T-helper 9 cell (primary cell): ENCODE measurements at places on chromosomes 6 and 20.

GRCh38 chr6:27667657-27668441 is 194.9 kb upstream of the ZNF184 start:
- no peak for DNase-seq

GRCh38 chr20:47825011-47825762 is 39.9 kb upstream of the SULF2 start:
- no peak for DNase-seq

DNA sequence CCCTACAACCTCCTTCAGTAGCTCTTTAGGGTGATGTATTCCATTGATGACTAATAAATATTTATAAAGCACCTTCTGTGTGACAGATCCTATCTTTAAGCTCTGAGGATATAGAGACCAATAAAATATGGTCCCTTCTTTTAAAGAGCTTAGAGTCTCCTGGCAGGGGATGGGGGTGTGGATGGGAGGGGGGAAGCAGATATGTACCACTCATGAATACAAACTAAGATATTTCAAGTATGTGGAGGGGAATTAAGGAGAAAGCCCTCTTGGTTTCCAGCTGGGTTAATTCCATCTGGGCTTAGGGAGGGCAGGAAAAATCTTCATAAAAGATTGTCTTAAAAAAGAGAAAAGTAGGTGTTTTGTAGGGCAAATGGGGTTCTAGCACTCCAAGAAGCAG is 21.6 kb upstream of the FBXO9 start:
- DNase-seq = no peak

- DNase-seq = no peak
Observed at GRCh38 chr6:150088481-150089154, 19.7 kb upstream of the ULBP3 start.

DNA sequence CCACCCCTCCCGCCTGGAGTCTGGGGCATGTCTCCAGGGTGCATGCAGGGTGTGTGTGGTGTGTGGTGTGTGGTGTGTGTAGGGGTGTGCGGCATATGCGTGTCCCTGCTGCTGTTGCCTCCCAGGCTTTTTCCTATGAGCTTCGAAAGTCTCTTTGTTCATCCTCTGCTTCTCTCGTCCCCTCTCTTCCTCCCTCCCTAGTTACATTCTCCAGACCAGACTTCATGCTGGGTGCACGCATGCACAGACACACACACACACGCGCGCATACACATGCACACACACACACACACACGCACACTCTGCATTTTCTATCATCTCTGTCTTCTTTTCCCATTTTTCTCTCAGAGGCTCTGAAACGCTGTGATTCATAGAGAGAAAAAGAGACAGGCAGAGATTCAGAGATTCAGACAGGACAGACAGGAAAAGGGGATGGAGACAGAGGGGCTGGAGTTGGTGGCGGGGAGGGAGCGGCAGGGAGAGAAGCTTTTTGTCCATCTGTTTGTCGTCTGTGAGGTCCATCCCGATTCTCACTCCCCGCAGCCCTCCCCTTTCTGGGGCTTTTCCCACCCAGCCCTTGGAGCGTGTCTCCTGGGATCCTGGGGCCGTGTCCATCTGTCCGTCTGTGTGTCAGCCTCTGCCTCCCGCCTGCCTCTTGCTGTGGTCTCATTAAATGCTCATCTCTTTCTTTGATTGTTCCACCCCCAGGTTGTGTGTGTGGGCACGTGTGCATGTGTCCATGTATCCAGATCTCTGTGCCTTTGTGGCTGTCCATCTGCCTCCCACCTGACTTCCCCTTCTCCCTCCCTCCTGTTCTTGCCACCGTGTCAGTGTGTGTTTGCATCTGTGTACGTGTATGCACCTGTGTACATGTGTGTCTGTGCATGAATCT is 62.6 kb downstream of the SRC start:
- no peak for DNase-seq

DNA sequence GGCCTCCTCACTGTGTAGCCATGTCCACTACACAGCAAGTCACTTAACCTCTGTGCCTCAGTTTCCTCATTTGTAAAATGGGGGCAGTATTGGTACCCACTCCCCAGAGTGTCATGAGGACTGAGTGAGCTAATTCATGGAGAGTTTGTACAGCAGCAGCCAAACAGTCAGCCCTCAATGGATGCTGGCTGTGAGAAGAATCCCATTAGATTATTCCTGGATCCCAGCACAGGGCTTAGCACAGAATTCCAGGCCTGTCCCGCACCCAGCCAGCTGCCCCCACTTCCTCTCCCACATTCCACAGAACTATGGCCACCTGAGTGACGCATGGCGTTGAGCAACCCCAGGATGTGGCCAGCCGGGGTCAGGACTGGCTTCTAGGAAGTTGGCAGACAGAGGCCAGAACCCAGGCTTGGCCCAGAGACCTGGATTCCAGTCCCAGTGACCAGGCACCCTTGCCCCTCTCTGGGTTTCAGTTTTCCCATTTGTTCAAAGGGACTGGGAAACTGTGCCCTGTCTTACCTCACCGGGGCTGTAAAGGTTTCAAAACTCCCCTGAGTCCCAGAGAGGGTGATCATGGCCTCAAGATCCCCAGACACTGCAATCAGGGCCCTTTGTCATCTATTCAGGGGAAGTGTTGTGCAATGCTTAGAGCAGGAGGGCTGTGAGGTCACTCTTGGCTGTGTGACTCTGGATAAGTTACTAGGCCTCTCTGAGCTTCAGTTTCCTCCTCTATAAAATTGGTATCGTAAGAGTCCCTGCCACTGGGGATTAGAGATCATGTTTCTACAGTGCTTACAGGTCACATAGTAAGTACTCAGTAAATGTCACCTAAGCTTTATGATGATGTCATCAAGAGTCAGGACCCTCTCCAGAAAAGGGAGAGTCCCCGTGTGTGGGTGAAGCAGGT is 3.0 kb upstream of the TGM2 start:
- DNase-seq = no peak

DNA sequence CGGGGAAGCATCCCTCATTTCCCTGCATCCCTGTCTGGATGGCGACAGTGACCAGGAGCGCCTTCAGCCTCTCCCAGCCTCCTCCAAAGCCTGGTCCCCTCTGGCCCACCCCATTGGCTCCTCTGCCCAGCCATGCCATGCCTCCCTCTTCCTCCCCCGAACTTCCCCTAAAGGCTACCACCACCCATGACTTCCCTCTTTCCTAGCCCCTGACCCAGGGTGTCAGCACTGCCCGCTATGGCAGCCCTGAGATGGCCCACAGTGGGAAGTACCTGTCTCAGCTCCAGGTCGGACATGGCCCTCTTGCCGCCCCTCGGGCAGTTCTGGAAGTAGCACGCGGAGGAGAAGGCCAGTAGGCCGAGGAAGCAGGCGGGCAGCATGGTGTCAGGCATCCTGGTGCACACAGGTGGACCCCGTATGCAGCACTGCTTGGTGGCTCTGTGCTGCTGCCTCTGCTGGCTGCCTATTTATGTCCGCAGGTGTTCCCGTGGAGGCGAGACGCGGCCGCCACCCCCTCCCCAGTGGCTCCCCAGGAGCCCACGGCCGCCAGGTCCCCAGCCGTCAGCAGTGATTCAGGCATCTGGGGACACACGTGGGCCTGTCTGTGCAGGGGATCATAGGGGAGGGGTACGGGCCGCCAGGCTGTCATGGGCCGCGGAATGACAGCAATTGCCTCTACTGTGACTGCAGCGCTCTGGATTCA is at the start of gene AVP:
Gene AVP (minus strand): TSS at position 442 of the 703 bp plus-strand sequence. CDS start 50 bp downstream, at position 392.
- no peak for DNase-seq

GRCh38 chr6:2114100-2114499 is 131.3 kb downstream of the GMDS start:
- no peak for DNase-seq

GRCh38 chr20:52494244-52494643 is 302.7 kb upstream of the ZFP64 start:
- no peak for DNase-seq

DNA sequence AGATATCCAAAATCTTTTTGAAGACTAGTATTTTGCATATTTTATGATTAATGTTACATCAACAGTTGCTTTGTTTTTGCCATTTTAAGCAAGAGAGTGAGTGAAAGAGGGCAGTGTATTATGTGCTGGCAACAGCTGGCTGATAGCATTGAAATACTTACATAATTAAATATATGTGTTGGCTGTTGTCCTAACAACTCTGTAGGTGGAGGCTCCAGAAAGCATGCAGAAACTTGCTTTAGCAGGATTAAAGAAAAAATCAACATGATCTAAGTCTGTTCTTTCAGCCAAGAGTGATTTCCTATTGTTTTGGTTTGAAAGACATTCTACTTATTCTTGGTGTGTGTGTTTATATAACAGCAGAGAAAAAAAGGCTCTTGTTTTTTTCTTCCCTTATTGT is 127.5 kb downstream of the CDKAL1 start:
- no peak for DNase-seq

- no peak for DNase-seq
Observed at GRCh38 chr6:113329942-113330635, 527.1 kb upstream of the MARCKS start.

DNA sequence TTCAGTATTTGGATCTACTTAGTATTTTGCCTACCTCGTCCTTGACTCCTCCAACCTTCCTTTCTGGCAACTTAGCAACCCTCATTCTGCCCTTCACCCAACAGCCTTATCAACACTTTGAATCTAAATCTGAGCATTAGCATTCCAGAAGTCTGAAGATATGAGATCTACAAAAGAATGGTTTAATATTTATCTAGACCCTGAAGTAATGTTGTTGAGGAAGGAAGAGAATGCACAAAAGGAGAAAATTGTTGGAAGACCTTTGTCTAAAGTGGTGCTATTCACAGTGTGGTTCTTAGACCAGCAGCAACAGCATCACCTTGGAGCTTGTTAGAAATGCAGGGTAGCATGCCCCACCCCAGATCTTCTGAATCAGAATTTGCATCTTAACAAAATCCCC is 198.2 kb upstream of the PLCB4 start:
- no peak for DNase-seq

GRCh38 chr6:35238843-35239289 is 20.7 kb upstream of the ZNF76 start:
- no peak for DNase-seq

GRCh38 chr20:53162251-53162835 is 190.2 kb downstream of the TSHZ2 start:
- DNase-seq = no peak

- no peak for DNase-seq
Observed at GRCh38 chr20:52309181-52309580, 117.6 kb upstream of the ZFP64 start.

GRCh38 chr6:156280065-156280464 is 497.1 kb upstream of the ARID1B start:
- no peak for DNase-seq

- DNase-seq = no peak
Observed at GRCh38 chr6:15267221-15267620, 21.4 kb downstream of the JARID2 start.

DNA sequence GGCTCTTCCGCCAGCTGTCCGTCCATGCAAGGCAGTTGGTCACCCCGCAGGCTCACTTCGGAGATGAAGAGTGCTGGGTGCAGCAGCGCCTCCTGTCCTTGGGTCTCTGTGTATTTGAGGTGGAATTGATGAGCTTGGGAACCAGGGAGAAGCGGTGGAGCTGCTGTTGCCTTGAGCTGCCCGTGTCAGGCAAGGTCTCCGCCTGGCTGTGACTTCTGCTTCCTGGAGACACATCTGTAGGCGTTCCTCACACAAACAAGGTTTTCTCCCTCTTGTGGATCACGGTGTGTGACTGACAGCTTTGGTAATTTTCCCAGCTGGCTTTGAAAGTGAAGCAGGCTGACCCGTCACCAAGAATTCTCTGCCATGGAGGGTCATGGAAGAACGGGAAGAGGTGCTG is 2.5 kb upstream of the SLC17A9 start:
- no peak for DNase-seq

DNA sequence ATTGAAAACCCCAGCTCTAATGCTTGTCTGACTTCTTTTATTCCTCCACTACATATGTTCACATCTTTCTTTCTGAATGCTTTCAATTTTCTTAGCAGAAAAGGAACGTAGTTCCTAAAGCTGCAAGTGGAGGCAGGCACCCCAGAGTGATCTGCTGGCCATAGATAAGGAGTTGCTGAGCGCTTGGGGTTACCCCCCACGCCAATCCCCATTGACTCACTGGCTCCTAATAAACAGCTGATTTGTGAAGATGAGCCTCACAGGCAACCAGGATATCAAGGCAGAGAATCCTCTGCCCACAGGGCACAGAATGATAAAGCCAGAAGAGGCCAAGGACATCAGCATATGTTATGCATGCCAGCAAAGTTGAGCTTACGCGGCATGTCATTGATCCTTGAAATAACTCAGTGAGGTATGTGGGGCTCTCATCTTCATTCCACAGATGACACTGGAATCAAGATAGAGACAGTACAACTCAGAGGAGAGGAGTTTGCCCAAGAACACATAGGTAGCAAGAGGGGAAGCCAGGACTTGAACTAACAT is 129.1 kb upstream of the PTPRT start:
- DNase-seq = no peak

GRCh38 chr6:163147994-163148393 is 266.5 kb upstream of the QKI start:
- no peak for DNase-seq

GRCh38 chr6:122202576-122203137 is 196.8 kb upstream of the HSF2 start:
- no peak for DNase-seq

DNA sequence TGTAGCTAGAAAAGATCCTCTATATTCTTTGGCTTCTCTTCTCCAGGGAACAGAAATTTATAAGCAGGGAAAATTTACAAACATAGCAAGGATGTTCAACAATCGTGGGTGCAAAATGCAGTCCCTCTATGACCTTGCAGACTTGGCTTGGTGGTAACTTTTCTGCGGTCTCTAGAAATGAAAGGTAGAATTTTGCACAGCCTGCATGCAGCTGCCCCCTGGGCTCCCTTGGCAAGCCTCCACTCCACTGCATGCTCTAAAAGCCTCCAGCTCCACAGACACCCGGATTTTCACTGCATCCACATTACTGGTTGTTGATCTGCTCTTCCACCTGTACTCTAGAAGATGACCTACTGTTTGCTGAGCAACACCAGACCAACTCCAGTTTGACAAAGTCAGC is 236.5 kb upstream of the EYS start:
- no peak for DNase-seq

DNA sequence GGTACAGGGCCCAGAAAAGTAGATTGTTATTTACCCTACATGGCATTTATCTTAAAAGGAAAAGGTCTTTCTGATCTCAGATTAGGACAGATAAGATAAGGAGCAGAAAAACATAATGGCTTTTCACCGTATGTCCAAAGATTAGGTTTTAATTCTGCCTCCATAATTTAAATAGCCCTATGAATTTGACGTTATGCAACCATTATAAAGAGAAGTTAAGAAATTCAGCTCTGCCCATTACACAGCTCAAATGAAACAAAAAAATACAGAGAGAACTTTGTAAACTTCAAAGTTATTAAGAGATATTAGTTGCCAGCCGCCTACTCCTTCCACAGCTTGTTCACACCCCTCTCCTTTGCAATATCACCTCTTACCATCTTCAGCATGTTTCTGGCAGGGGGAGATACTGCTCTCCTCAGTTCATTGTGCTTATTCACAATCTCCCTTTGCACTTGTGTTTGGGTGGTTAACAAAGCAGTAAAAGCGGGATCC is 8.1 kb downstream of the CRISP3 start:
- no peak for DNase-seq

- DNase-seq = no peak
Observed at GRCh38 chr20:56631318-56631989, 2.3 kb downstream of the TFAP2C start.

- DNase-seq = no peak
Observed at GRCh38 chr6:170026751-170027646, 263.9 kb downstream of the DLL1 start.
